NCI-H2081 treated with DMSO at 0.1 percent for 48 hours (cell line): ENCODE measurements at places on chromosomes 4 and X.

GRCh38 chr4:42817913-42818312 lies 74.6 kb upstream of the GRXCR1 start:
- DNase-seq = no peak

DNA sequence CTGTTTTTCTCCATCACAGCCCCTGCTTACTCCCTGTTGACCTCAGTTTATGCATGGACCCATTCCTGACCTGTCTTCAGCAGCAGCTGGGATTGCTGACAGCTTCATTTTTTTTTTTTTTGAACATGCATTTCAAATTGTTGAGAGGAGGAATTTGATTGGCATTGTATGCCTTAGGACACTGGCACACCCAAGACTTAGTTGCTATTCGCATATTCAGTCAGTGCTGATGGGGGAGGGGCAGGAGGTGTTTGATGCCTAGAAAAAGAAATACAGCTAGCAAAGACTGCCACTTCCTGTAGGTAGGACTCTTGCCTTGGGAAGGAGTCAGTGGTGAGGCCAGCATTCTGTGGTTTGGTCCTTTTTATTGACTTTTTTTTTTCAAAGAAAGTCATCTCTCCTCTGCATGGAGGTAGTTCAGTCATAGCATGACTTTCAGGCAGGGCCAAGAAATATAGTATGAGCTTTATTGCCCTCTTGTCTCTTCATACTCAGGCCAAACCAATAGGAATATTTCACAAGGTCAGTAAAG lies 33.6 kb upstream of the XK start:
- DNase-seq = no peak

DNA sequence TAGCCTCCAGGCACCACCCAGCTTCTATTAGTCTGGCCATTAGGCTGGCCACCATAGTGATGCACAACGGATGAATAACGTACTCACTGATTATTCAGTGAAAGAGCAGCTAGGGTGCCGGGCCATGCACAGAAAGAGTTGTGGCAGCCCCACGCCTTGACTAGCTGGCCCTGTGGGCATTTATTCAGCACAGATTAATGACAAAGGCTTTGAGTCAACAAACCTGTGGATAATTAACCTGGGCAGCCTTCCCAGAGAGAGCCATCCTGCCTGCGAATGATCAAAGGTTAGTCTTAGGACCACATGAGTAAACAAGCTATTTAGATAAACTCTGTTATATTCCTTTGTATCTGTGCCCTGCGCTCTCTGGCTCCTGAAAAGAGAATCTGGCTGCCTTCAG lies 37.2 kb downstream of the MAP9 start:
- no peak for DNase-seq

- no peak for DNase-seq
These were observed 200.9 kb upstream of the FSTL5 start for GRCh38 chr4:162364651-162365050.

GRCh38 chrX:97389761-97390192 lies 506.1 kb downstream of the RPA4 start:
- DNase-seq = no peak

DNA sequence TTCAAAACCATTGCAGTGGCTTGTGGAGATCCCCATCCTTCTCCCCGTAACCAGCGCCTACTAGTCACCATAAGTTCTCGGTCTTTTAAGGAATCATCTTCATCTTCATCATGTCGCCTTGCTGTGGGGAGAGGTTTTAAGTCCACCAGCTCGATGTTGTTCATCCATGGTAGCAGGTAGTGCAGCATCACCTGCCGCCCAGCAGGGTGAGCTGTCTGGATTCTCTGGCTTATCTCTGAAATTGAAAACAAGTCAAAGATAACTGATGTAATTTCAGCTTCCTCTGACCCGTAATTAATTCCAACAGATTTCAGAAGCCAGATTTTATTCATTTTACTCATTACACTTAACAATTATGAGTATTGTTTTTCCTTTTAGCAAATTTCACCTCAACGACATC lies 67.4 kb downstream of the ZAR1 start:
- DNase-seq = no peak

- DNase-seq = peak; percentile 1
These were observed 170.6 kb downstream of the ZNF330 start for GRCh38 chr4:141391293-141391692.

GRCh38 chr4:142440093-142440492 lies 406.0 kb downstream of the INPP4B start:
- no peak for DNase-seq

GRCh38 chr4:36391411-36391810 lies 110.0 kb downstream of the DTHD1 start:
- no peak for DNase-seq

GRCh38 chrX:106178826-106179225 lies 10.7 kb downstream of the PWWP3B start:
- DNase-seq = no peak

DNA sequence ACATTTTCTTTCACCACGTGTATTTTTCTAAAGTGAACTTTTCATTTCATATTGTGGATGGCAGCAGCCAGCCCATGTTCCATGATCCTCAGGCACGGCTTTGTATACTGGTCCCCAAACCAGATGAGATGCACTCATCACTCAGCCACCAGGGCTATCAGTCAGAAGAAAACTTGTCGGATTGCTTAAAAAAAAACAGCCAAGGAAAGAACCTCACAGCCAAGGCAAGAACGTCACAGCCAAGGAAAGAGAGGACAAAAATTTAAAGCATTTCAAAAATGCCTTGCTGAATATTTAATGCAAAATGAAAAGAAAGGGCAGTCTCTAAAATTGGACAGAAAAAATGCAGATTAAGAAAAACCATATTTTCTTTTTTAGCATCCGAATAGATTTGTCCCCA lies 333.3 kb downstream of the PDGFC start:
- DNase-seq = no peak

- no peak for DNase-seq
These were observed 11.2 kb downstream of the CYP4V2 start for GRCh38 chr4:186202490-186203140.

GRCh38 chrX:118211891-118212816 lies 95.5 kb upstream of the KLHL13 start:
- no peak for DNase-seq

GRCh38 chrX:13376857-13377549 lies 57.1 kb upstream of the ATXN3L start:
- no peak for DNase-seq

GRCh38 chr4:185709802-185710486 lies 102.0 kb downstream of the SORBS2 start:
- no peak for DNase-seq

DNA sequence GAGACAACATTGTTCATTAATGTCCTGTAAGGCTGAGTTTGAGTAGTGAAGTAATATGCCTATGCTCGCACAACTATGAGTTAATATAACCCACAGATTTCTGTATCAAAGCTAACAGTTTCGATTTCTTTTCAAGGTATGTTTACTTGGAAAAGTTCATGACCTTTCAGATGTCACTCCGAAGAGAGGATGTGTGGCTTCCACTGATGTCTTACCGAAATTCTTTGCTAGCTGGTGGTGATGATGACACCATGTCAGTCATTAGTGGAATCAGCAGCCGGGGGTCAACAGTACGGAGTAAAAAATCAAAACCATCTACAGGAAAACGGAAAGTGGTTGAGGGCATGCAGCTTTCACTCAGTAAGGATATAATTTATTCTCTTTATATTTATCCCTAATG lies 124.9 kb downstream of the STAG2 start:
- no peak for DNase-seq

- DNase-seq = no peak
These were observed 419.5 kb upstream of the ATOH1 start for GRCh38 chr4:93409035-93409434.

- no peak for DNase-seq
These were observed 136.0 kb upstream of the NPY2R start for GRCh38 chr4:155072417-155072816.

GRCh38 chr4:89491761-89492160 lies 184.2 kb upstream of the GPRIN3 start:
- DNase-seq = no peak

GRCh38 chrX:129638917-129639316 lies 15.8 kb downstream of the APLN start:
- DNase-seq = no peak

- DNase-seq = no peak
These were observed 105.8 kb downstream of the NFKB1 start for GRCh38 chr4:102606846-102607450.

DNA sequence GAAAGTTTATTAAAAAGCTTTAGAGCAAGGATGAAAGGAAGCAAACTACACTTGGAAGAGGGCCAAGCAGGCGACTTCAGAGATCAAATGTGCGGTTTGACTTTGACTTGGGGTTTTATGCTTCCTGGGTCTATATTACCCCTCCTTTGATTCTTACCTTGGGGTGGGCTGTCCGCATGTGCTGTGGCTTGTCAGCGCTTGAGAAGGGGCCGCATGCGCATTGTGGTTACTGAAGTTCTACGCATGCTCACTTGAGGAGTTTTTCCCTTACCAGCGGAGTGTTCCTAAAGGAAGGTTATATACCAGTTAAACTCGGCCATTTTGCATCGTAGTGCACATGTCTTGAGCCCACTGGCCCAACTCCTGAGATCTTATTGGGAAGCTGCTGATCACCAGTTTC lies 9.9 kb downstream of the ZNF157 start:
- DNase-seq = no peak

DNA sequence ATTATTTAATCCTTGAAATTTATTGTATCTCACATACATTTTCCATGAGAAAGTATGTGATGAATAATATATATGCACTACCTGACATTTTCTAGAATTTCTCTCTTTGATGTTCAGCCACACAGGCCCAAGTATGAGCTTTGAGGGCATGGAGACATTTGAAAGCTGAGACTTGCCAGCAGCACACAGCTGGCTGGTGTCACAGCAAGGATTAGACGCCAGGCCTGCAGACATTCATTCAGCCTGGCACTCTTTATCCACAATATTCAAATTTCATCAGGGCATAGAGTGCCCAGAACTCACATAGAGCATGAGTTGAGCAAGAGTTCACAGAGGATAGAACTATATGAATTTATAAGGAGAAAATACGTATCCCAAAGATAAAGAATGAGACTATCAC lies 74.0 kb downstream of the GRIA2 start:
- DNase-seq = peak; percentile 60

DNA sequence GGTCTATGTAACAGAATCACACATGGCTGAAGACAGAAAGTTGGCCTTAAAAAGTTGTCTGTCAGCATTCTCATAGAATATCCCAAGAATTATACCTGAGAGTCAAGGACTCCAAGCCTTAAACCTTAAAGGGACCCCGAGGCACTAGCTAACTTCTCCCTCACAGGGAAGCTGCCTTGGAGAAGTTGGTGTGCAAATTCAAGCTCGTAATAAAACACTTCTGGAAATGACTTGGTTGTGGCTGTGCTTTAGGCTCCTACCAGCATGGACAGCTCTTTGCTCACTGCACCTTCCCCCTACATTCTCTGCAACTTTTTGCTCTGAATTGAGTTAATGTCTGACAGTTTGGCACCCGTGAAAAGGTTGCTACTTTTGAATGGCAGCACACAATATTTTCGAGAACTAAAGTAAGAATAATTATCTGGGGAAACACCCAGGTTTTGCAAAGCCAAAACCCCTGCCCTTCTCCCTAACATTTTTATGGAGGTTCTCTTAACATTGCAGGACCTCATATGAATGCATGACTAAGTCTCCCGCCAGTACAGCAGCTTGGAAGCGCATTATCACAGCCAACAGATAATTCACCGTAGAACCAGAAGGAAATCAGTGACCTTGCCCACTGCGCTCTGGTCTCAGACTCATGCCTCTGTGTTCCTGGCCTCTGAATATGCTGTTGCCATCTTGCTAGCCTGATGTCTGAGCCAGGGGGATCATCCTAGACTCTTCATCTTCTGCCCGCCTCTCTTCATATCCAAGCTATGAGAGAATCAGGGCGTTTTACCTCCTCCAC lies 91.0 kb downstream of the MGST2 start:
- no peak for DNase-seq

GRCh38 chr4:54746218-54746617 lies 88.5 kb downstream of the KIT start:
- no peak for DNase-seq

- no peak for DNase-seq
These were observed 36.1 kb upstream of the WDR19 start for GRCh38 chr4:39146211-39146610.

- no peak for DNase-seq
These were observed 27.4 kb downstream of the WDFY3 start for GRCh38 chr4:84939113-84939512.

DNA sequence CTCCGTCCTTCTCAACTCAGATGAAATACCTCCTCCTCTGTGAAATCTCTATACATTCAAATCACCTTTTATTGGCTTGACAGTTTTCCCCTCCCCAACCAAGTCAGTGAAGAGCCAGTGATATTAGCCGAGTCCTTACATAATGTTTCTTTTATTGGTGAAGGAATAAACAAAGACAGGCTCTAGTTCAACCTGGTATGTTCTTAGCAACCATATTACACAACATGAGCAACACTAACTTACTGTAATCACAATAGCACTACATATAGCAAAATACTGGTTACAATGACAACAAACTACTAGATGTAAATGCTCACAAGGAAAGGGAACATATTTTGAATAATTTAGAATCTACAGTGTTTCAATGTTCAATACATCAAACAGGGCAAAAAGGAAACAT lies 19.9 kb downstream of the DHX15 start:
- DNase-seq = no peak

DNA sequence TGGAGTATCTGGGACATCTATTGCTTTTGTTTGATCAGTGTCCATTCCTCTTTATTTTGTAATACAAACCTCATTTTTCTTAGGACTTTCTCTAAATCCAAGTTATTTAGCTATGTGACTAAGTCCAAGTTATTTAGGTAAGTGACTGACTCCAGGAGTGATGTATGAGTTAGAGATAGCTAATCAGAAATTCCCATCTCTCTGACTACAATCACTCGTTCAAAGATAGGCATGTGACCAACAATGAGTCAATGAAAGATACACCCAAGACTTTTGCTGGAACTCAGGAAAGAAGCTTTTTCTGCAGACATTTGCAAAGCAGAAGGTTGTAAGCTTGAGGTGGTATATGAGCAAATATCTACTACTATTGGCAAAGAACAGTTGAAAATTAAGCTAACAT lies 72.5 kb upstream of the KCNIP4 start:
- DNase-seq = no peak

DNA sequence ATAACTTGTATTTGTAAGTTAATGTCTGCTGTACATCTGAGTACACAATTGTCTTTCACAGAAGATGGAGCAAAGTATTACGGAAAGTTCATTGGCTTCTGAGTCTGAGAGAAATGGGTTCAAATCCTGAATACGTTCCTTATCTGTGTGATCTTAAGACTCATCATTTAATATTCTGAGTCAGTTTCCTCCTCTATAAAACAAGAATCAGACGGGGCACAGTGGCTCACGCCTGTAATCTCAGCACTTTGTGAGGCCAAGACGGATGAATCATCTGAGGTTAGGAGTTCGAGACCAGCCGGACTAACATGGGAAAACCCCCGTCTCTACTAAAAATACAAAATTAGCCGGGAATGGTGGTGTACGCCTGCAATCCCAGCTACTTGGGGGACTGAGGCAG lies 57.8 kb downstream of the APBB2 start:
- no peak for DNase-seq

GRCh38 chr4:10677796-10678497 lies 6.6 kb downstream of the CLNK start:
- no peak for DNase-seq

GRCh38 chr4:6714954-6715353 lies 1.0 kb upstream of the BLOC1S4 start:
- no peak for DNase-seq

GRCh38 chrX:24877854-24878650 lies 137.7 kb downstream of the ARX start:
- DNase-seq = no peak
